ENCODE measurements at places on chromosomes 12 and 14.

DNA sequence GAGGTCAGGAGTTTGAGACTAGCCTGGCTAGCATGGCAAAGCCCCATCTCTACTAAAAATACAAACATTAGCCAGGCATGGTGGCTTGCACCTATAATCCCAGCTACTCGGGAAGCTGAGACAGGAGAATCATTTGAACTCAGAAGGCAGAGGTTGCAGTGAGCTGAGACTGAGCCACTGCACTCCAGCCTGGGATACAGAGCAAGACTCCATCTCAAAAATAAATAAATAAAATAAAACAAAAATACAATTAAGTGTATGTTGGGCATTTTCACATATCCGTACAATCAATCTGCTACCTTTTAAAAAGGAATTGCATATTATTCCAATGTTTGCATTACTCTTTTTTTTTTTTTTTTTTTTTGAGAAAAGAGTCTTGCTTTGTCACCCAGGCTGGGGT lies 47.7 kb upstream of the HECTD1 start:
- no peak for DNase-seq

GRCh38 chr12:127770118-127770517 lies 496.9 kb upstream of the TMEM132C start:
- no peak for DNase-seq

DNA sequence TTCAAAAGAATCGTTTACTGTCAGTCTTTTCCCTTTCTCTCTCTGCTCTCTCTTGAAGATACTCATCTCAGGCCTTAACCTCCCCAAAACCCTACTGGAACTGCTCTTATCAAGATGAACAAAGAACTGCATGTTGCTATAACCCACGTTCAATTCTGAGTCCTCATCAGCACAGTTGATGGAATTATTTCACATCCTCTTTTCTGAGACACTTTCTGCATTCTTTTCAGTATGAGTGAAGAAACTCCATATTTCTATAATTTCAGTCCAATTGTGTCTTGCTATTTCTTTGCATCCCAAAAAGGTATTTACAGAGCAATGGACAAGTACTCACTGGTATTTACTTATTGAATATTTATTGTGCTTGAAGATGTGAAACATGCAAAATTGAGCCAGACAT lies 160.1 kb upstream of the CPNE8 start:
- DNase-seq, result no peak

GRCh38 chr12:109513051-109513450 lies 35.6 kb downstream of the UBE3B start:
- no peak for DNase-seq

- no peak for DNase-seq
Observed at GRCh38 chr12:88505696-88506095, 74.6 kb downstream of the KITLG start.

DNA sequence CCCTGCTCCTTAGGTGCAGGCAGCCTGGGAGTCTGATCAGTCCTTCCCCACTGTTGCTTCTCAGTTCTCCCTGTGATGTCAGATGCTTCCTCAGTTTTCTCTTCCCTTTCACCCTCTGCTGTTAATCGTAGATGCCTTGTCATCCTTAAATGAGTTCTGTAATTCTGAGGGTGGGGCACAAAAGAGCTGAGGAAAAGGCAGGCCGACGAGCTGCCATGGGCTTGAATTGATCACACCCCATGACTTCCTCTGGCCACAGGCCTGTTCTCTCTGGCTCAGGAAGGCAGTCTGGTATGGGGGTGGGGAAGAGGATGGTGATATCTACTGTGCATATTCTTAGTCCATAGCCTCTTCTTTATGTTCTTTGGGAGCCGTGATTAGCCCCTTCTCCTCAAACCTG lies 5.2 kb upstream of the AP1G2 start:
- DNase-seq, result no peak

DNA sequence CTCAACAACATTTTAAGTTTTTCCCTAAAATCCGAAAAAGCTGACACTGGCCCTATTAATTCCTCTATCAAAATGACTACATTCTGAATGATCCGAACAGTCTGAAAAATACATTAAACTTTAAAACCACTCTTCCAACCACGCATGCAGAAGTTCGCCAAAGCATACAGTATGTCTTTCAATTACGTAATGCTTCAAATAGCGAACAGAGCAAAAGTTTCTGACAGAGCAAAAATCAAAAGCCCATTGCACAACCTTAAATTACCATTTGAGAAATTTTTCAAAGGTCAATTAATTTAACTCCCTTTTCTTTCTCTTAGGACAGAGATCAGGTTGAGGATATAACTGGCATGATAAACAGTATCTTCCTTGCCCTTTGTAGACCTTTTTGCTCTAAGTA lies 33.2 kb downstream of the LRIG3 start:
- DNase-seq, result no peak

DNA sequence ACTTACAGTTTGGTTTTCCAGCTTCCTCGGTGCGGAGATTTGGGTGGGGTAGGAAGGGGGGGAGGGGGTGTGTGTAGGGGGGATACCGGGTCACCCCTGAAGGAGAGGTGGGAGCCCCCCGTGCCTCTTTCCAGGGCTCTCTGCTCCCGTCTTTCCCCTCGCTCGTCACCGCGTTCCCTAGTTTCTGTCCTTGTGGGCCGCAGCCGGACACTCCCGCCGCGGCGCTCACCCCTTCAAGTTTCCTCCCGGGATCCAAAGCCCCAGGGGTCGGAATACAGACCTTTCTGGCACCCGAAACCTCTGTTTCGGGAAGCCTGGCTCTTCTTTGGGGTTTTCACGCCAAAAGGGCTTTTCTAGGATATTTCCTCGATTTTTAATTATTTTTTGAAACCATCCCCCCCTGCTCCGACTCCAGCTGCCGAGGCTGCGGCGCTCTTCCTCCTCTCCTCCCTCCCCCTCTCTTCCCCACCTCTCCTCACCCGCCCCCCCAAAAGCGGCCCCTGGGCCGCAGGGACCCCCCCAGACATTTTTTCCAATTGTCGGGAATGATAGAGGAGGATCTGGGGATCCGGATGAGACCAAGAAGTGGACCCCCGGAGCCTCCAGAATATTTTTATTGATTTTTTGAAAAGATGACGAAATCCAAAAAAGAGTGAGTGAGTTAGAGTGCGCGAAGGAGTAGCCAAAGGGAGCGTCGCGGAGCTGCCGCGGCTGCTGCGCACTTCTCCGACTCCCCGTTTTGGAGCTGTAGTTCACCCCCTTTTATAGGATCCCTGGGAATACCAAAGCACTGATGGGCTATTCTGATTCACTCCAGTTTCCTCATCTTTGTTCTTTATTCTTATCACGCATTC lies 1.7 kb downstream of the CCND2 start:
- DNase-seq, result peak; percentile 48

GRCh38 chr12:95412482-95413311 lies 61.3 kb upstream of the METAP2 start:
- DNase-seq, result no peak

Data from left ventricle myocardium superior (tissue), 1 donor.